ENCODE measurements at places on chromosomes 4 and X. TPM values are rescaled to one million over a fixed set of nuclear protein-coding genes. Genes with fewer than 3 reads are reported as not detected.

COL4A6 gene
- total RNA-seq = 3.8 TPM

DUSP9 gene
- 0.11 TPM for total RNA-seq

TENM3 gene
- total RNA-seq = 5.8 TPM

OPHN1 gene
- 12.1 TPM for total RNA-seq

SPRY1 gene
- 1.9 TPM for total RNA-seq

FOXR2 gene
- not detected for total RNA-seq

STARD8 gene
- total RNA-seq = 8.7 TPM

TMEM144 gene
- 5.5 TPM for total RNA-seq

WWC2 gene
- 26.8 TPM for total RNA-seq

TMPRSS11A gene
- not detected for total RNA-seq

EDA gene
- 1.1 TPM for total RNA-seq

MAGEC3 gene
- not detected for total RNA-seq

SPATA18 gene
- 4.4 TPM for total RNA-seq

IL3RA gene
- not detected for total RNA-seq

SCD5 gene
- 3.7 TPM for total RNA-seq

MEPE gene
- total RNA-seq = not detected

F8A2 gene
- not detected for total RNA-seq

GCNA gene
- total RNA-seq = 1.9 TPM

HMGB3 gene
- total RNA-seq = 28.4 TPM

ARHGEF38 gene
- total RNA-seq = not detected
